Left hindlimb (tissue), 1 donor: ENCODE measurements at places on chromosomes 5 and 9.
A peak's percentile ranks its signal among the peaks of the same experiment; 100 is the strongest.

DNA sequence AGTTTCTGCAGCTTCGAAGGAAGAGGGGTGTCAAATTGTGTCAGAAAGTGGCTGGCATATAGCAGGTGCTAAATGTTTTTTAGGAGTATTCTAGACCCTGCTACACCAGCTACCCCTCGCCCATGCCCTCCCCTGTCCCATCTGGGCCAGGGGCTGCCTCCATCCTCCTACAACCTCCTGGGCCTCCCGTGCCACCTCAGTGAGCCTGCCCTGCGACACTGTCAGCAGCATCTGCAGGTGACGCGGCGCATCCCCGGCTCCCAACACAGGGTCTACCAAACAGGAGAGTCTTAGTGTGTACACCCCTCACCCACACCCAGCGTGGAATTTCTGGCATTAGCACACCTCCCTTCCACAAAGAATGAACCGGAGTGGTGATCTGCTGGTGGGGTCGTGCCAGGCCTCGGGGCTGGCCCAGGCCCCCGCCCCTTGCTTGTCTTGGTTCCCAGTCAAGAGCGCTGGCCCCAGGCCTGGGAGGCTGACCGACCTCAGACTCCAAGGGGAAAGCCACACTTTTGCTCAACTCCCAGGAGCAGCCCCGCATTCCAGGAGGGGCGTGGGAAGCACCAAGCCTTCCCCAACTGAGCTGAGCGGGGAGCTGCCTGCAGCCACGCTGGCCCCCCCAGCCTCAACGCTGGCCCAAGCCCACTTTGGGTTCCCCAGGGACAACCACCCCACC, 55.2 kb downstream of the NEURL1B start:
- DNase-seq = peak; percentile 67

DNA sequence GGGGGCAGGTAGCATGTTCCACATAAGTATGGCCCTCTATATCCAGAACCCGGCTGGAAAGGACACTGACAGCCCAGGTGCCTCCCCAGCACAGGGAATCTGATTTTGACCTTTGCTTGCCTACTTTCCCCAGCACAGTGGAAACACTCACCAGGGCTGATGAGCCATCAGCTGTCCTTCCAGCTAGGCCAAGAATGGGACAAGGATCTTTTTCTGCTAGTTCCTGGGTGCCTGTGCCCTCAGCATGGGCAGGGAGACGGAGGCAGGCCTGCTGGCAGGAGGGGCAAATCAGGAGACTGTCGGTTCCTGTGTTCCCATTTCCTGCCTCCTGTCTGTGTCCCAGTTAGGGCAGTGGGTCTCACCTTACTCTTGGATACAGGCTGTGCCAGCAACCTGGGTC, 1.1 kb downstream of the CYFIP2 start:
- DNase-seq = no peak

GRCh38 chr9:35903049-35903448, 3.0 kb upstream of the HRCT1 start:
- no peak for DNase-seq

GRCh38 chr5:167678481-167678880, 613.0 kb upstream of the WWC1 start:
- no peak for DNase-seq

DNA sequence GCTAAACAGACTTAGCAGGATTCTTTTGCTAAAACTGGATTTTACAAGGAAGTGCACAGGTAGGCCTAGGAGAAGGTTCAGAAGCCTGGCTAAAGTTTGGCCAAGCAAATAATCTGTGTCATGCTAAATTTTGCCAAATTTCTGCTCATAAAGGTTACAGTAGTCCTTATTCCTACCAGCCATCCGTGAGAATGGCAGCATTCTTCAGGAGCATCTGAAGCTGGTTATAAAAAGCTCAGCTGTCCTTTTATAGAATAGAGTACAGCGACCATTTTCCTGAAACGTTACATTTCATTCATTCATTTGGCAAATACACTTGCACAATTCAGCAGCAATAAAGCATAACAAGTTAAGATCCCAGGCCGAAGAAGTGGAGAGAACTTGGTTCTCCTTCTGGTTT, 6.9 kb downstream of the GSN start:
- DNase-seq = no peak

DNA sequence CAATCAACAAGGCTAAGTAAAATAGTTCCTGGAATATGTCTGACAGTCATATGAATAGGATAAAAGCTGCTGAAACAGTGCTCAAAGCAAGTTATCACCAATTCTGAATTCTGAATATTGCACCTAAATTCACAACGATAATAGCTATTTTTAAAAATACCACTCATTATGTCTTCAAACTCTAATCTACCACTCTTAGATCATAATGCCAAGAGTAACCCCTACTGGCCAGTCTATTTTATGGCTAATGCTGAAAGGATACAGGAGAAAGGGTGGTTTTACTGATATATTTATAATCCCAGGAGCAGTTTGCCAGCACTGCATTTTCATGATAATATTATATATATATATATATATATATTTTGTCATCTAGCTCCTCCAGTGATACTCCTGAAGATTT, 232.8 kb downstream of the PDE4D start:
- no peak for DNase-seq

GRCh38 chr5:150349681-150350275, 7.7 kb upstream of the TCOF1 start:
- no peak for DNase-seq

DNA sequence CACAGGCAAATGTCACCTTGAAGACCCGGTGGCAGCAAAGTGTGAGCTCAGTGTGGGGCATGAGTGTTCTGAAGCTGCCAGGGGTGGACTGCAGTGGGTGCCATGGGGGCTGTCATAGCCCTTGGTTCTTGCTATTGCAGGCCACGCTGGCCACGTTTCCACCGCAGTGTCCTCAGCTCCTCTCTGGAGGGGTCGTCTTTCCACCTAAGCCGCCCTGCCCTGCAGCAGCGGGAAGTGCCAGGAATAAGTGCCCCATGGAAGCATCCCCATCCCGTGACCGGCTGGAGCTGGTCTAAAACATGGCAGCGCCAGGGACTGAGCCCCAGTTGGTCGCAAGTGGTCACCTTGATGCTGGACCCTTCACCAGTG, 6.9 kb downstream of the OBP2B start:
- no peak for DNase-seq

- no peak for DNase-seq
These were observed 29.8 kb upstream of the TMEM161B start for GRCh38 chr5:88298425-88298824.

GRCh38 chr9:108569624-108570023, 286.2 kb downstream of the ACTL7B start:
- DNase-seq = no peak

- DNase-seq = no peak
These were observed 58.9 kb downstream of the NDFIP1 start for GRCh38 chr5:142167458-142167857.

GRCh38 chr5:150001660-150002486, 1.3 kb downstream of the HMGXB3 start:
- no peak for DNase-seq

- DNase-seq = no peak
These were observed 211.7 kb downstream of the ENC1 start for GRCh38 chr5:74428876-74429275.

DNA sequence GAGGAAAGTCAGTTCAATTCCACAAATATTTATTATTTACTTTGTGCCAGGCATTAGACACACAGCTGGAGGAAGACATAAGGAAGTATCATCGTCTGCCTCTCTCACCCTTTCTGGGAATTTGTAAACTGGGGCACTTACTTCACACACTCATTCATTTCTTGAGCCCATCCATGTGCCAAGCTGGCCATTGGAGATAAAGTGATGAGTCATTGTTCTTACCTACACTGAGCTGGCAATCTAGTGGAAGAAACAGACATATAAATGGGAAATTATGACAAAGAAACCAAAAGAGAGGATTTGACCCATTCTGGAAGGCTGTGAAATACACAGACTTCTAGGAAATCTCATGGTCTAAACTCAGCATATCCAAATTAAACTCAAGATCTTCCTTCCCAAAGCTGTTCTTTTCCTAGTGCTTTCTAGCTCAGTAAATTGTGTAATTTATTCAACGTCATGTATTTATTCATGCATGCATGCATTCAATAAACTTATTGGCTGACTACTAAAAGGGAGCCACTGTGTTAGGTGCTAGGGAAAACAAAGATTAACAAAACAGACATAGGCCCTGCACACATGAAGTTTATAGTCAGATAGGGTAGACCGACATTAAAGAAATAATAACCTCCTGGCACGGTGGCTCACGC, 65.3 kb downstream of the SH3RF2 start:
- no peak for DNase-seq

GRCh38 chr5:89606939-89607534, 724.1 kb upstream of the MEF2C start:
- DNase-seq = no peak

GRCh38 chr9:5850724-5851122, 17.8 kb upstream of the ERMP1 start:
- no peak for DNase-seq

DNA sequence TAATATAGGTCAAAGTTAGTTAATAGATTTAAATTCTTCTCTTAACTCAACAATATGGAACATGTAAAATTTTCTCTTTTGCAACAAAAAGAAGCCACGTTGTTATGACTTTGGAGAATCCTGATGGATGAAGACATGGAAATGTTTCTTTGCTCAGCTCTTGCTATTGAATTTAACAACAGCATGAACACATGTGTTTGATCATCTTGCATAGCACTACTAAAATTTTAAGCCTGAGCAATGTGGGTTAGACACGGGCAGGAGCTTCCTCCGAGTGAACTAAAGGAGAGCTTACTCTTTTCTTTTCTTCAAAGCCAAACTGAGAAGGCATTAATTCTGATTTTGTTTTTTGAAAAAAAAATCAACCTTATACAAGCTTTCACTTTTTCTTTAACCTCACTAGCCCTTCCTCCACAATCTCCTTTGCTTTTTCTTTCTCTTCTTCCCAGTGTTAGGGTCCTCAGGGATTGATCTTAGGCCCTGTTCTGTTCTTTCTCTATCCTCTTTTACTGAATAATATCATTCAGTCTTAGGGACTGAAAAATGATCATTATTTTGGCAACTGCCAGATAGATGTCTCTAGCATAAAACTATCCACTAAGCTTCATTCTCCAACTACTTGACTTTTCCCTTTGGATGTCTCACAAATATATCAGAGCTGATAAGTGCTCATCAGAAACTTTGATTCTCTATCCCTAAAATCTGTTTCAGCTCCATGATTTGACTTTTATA, 36.9 kb downstream of the ADAMTS19 start:
- no peak for DNase-seq

DNA sequence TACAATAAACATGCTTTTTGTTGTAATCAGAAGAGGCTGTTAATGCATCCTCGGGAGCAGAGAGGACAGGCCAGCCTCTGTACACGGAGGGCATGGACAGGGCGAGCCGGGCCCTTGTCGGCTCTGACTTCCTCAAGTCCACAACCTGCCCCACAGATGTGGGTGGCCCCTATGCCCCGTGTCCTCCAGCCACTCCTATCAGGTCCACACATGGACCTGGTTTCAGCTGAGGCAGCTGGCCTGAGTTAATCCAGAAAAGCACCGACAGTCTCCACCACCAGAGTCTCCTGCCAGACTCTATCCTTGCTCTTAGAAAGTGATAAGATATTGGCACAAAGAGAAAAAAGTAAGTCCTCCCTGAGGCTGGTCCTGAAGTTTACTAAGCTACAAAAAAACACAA, 52.4 kb upstream of the PHYKPL start:
- no peak for DNase-seq

GRCh38 chr5:143788401-143788800, 23.6 kb upstream of the HMHB1 start:
- no peak for DNase-seq

GRCh38 chr5:32551194-32551593, 34.2 kb upstream of the SUB1 start:
- no peak for DNase-seq

DNA sequence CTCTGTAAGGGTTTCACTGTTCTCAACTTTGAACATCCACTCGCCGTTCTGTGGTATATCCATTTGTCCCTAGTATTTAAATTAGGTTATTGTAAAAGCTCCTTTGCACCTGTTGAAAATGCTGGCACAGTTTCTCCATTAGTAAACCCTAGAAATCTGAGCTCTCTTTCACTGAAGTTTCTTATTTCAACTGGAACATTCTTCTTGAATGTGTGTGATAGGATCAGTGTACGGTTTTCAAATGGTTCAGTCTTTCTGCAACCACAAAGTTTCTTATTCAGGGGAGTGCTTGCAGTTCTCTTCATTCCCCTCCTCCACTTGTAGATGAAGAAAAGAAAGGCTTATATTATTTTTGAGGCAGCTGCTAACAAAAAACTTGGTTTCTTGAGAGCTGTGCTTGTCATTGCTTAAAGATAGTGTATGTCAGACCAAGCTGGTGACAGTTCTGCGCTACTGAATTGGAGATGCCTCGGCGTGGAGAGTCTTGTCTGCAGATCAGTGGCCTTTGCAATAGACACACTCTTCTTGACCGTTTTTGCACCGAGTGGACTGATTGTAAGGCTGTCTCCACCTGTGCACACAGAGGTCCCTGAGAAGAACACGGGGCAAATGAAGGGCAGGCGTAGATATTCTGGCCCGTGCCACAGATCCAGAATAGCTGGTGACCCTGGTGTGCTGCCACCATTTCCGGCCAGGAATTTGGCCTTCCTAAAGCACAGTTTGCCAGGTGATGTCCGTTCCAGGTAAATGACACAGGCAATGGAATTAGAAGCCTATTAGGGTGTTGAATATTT, 102.2 kb downstream of the TRIO start:
- DNase-seq = no peak

DNA sequence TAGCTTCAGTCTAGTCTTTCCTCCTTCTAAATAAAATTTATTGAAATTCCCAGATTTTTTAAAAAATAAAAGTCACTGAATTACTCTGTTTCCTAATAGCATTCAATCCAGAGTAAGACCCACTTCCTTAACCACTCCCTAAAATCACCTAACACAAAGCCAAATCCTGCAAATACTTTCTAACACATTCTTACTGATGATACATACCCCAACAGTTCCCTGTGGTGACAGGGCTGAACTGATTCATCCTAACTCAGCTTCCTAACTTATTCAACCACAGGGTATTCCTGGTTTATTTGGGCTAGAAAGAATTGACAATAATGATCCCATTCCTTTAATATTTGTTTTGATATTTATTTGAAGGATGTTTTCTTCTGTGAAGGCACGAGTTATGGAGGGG, 40.7 kb upstream of the ZNF300 start:
- no peak for DNase-seq

- DNase-seq = no peak
These were observed 47.3 kb upstream of the SLC28A3 start for GRCh38 chr9:84387821-84388220.

DNA sequence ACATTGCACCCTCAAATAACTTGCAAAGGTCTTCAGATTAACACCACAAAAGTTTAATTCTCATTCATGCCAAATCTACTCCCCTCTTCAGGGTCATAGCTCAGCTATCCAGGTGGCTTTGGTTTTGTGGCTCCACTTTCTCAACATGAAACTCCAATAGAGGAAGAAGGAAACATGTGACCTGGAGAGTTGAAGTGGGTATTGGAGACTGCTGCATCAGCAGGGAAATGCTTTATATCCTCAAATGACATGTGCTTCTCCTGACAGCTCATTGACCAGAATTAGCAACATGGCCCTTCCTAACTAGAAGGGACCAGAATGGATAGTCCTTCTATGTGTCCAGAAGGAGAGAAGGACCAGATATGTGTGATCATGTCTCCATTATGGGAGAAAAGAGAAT, 73.6 kb downstream of the TLR4 start:
- no peak for DNase-seq
